ENCODE measurements at places on chromosomes 4 and X.

GRCh38 chrX:141375011-141375760 is 132.9 kb upstream of the SPANXC start:
- DNase-seq, result no peak

- peak; percentile 11 for DNase-seq
These were observed 34.6 kb upstream of the TBC1D9 start for GRCh38 chr4:140790765-140791164.

GRCh38 chr4:53591372-53591892 is at the start of gene LNX1:
Gene LNX1 (minus strand): TSS chr4:53591486. CDS start chr4:53574002, 17,484 bp downstream.
- peak; percentile 4 for DNase-seq

- DNase-seq, result no peak
These were observed 116.4 kb downstream of the ARX start for GRCh38 chrX:24899391-24899790.

DNA sequence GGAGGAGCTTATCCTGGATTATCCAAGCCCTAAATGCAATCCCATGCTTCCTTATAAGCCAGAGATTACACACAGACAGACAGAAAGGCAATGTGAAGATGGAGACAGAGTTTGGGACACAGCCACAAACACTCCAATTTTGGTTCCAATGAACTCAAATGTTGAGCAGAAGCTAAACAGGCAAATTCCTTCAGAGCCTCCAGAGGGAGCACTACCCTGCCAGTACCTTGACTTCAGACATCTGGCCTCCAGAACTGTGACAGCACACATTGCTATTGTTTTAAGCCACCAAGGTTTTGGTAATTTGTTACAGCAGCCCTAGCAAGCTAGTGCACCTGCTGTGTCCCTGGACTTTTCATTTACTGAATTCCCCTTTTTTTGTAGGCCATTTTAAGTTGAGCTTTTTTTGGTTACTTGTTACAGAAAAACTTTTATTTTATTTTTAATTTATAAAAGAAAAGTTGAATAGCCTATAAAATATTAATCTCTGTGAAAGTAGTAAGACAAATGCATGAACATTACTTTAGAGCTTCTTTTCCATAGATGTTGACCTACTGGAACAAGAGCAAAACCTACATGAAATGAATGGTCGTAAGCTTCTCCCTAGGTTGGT is 33.4 kb upstream of the SRD5A3 start:
- DNase-seq, result peak; percentile 69

DNA sequence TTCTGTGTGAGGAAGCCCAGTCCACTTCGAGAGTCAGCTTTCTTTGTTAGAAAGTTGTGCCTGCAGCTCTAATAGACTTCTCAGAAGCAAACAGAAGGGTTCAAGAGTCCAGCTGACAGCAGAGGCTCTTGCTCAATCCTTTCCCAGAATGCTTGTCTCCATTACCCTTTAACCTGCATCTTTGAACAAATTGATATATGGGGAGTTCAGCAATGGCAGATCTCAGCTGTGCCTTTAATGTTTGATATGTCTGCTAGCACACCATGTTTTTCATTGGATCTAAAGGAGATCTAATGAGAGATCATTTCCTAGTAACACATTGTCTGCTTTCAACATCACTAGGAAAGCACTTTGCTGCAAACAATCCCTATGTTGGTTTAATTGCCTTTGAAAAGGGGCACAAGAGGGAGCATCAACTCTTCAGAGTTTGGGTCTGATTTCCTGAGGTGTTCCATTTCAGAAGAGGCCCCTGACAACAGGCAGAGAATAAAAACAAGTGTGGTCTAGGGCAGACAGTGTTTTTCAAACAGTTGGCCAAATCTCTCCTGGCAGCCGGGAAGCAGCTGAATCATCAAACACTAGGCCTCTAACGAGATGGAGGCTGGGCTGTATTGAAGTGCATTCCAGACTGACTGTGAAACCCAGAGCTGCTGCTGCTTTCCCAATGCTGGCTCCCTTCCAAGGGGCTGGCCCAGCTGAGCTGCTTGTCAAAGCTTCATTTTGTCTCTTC is 55.5 kb downstream of the LUZP4 start:
- DNase-seq, result no peak

DNA sequence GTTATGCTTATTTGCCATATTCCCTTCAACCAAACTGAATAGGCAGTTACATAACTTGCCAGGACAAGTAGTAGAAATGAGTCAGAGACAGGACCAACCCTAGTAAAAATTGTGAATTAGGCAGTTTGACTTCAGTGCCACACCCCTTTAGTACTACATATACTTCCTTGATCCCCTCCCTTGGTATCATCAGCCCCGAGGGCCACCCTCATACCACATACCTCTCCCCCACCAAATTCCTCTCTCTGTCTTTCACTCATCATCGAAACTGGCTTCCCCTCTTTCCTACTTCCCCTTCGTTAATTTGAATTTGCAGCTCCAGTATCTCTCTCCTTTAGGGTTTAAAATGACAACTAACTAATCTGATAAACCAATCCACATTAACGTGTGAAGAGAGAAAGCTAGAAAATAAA is 7.9 kb upstream of the PTPN13 start:
- DNase-seq, result no peak

- no peak for DNase-seq
These were observed 79.2 kb upstream of the DKK2 start for GRCh38 chr4:107115185-107115847.

GRCh38 chr4:59238212-59238611 is 1961.9 kb upstream of the ADGRL3 start:
- DNase-seq, result no peak

GRCh38 chrX:137747244-137748043 is 181.5 kb downstream of the ZIC3 start:
- no peak for DNase-seq

- DNase-seq, result no peak
These were observed 128.5 kb downstream of the SPRY1 start for GRCh38 chr4:123524958-123525628.

DNA sequence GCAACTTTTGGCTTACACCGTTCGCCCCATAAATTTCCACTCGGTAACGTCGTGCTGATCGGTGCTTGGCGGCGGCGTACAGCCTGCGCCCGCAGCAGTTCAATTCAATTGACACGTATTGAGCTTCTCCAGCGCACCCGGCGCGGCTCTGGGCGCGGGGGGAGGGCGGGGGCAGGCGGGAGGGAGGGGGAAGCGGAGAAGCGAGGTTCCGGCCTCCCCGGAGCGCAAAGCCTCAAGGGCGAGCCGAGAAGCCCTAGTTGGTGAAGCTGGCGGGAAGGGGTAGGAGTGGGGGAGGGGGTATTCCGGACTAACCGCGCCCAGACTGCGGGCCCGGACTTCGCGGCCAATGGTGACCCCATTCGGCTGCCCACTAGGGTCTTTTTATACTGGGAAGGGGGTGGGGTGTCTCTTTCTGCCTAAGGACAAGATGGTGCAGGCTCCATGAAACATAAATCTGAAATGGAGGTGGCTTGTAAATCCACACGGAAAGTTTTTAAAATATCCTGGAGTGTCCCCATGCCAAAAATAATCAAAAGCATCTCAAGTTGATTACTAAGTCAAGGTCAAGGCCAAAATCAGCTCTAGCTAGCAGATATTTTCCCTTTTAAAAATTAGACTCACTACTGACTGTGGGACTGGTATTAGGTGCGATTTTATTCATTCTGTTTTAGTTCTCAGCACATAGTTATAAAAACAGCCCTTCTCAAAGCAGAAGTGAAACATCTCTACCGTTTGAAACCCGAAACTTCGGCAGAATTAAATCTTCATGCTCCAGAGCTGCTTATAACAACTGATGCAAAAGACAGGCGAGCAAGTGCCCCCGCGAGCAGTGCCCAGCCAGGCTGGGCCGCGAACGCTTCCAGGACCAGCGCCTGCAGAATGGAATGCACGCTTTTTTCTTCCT is 1.5 kb upstream of the BCOR start:
- DNase-seq, result peak; percentile 75

DNA sequence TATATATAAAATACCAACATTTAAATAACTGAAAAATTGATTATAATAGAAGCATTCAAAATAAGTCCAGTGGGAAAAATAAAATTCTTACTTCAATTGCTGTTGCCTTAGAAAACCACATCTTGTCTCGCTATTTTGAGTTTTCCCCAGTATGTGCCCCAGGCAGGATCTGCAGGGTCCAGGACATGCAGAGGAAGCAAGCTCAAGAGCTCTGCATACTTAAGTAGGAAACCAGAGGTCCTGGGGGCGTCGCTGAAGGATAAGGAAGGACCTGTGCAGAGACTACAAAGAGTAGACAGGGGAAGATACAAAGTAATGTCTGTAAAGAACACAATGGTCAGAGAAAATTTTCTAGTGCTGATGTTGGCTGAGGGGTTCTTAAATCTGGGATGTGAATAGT is 310.5 kb upstream of the EMCN start:
- DNase-seq, result no peak

GRCh38 chr4:139863531-139863930 is 197.9 kb downstream of the MGST2 start:
- no peak for DNase-seq

DNA sequence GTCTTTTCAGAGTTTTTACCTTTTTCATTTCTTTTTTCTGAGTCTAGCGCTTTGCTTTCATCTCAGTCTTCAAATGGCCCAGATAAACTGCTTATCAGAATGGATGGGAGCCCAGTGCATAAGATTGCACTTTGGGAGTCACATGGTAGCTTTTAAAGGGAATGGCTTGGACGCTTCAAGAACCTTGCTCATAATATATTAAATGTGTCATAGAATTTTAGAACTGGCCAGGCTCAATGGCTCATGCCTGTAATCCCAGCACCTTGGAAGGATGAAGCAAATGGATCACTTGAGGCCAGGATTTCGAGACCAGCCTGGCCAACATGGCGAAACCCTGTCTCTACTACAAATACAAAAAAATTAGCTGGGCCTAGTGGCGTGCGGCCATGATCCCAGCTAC is 68.4 kb downstream of the HMGB2 start:
- no peak for DNase-seq

DNA sequence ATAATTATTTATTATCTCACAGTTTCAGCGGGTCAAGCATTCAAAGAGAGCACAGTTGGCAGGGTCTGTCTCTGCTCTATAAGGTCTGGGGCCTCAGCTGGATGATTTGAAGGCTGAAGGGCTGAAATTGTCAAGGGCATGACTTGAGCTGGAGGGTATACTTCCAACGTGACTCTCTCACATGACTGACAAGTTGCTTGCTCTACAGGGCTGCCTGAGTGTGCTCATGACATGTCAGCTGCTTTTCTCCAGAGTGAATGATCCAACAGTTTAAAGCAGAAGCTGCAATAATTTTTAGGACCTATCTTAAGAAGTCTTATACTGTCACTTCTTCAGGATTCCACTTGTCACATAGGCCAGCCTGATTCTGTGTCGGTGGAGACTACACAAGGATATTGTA is 51.2 kb downstream of the TIGD2 start:
- no peak for DNase-seq

GRCh38 chr4:174600391-174600790 is 78.1 kb upstream of the HPGD start:
- DNase-seq, result no peak

- DNase-seq, result no peak
These were observed 158.1 kb upstream of the CXorf66 start for GRCh38 chrX:140123446-140123845.

- DNase-seq, result peak; percentile 49
These were observed 12.4 kb downstream of the EPGN start for GRCh38 chr4:74320559-74321118.

- DNase-seq, result no peak
These were observed 53.3 kb downstream of the NFKB1 start for GRCh38 chr4:102554482-102554881.

- DNase-seq, result no peak
These were observed 32.2 kb downstream of the XG start for GRCh38 chrX:2784026-2784425.

- DNase-seq, result no peak
These were observed 78.8 kb upstream of the FAT4 start for GRCh38 chr4:125235971-125236370.

DNA sequence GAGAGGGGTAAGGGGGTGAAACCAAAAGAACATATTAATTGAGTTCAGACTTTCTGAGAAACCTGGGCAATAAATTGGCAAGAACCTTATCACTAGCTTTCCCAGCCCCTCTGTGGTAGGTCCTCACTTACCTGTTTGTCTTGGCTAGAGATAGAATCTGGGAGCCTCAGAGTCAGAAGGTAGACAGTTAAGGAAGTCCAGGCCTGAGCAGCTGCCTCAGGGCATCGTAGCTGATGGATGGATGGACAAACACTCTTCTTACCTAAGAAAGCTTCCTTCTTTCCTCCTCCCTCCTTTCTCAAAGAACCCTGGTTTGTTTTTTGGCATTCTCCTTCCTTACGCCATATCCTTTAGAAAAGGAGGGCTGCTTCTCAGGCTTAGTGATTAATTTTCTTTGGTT is 24.4 kb downstream of the FRAS1 start:
- no peak for DNase-seq

- DNase-seq, result no peak
These were observed 6.5 kb downstream of the TIFA start for GRCh38 chr4:112279025-112279881.

- no peak for DNase-seq
These were observed 83.6 kb upstream of the STX18 start for GRCh38 chr4:4625488-4625887.

DNA sequence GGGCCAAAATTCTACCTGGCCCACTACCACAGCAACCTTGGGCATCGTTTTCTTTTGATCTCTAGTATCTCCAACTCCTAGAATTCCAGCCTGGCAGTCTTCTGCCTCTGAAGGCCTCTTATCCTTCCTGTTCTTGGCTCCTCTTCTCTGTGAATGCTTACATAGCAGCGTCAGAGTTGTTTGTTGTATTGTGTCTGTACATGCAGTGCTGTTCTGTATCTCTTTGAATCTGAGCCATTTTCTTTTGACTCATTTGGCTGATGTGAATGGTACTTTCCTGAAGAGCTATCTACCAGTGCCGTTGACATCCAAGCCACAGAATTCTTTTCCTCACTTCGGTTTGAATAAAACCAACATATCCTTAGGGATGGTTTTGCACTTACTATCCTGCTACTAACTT is 79.2 kb downstream of the TMEM164 start:
- no peak for DNase-seq

GRCh38 chr4:61210186-61210939 is 10.2 kb downstream of the ADGRL3 start:
- DNase-seq, result no peak

- DNase-seq, result no peak
These were observed 1.1 kb downstream of the RPS6KA6 start for GRCh38 chrX:84186603-84187532.

DNA sequence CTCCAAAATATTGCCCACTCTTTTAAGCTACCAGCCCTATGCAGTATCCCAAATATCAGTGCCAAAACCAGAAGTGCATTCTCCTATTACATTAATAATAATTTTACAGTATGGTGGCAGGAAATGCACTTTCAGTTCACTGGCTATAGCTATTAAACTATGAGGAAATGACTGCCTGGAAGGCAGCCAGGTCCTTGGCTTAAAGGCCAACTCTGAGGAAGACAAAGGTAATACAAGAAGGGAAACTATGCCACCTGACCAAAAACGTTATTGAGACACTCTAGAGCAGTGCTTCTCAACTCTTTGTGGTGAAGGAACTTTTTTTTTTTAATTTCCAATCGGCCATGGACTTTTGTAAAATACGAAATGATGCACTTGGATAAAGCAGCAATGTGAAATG is 133.6 kb upstream of the VAMP7 start:
- no peak for DNase-seq

- DNase-seq, result no peak
These were observed 10.7 kb upstream of the SMIM10L2A start for GRCh38 chrX:135410861-135411627.

All from natural killer cell (primary cell).